ENCODE measurements at places on chromosomes 16 and 17.

GRCh38 chr16:68401871-68402747 lies 46.2 kb downstream of the SMPD3 start:
- peaks cover 19% of the 10 kb centered on the region for H3K4me1 ChIP-seq
- no peaks in the 10 kb centered on the region for H3K36me3 ChIP-seq
- DNase-seq, result no peak
- H3K27ac ChIP-seq, result no peak overlapping the region

DNA sequence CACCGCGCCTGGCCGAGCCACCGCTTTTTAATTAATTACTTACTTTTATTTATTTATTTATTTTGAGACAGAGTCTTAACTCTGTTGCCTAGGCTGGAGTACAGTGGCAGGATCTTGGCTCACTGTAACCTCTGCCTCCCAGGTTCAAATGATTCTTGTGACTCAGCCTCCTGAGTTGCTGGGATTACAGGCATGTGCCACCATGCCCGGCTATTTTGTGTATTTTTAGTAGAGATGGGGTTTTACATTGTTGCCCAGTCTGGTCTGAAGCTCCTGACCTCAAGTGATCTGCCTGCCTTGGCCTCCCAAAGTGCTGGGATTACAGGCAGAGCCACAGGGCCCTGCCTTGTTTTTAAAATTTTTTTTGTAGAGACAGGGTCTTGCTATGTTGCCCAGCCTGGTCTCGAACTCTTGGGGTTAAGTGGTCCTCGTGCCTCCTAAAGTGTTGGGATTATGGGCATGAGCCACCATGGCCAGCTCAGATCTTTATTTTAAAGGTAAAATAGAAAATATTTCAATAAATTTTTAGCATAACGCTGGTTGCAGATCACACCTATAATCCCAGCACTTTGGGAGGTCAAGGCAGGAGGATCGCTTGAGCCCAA lies 18.3 kb upstream of the NUDT16L1 start:
- no peak overlapping the region for H3K27ac ChIP-seq
- no peaks in the 10 kb centered on the region for H3K4me1 ChIP-seq
- no peaks in the 10 kb centered on the region for H3K27me3 ChIP-seq
- H3K4me3 ChIP-seq, result no peak overlapping the region

DNA sequence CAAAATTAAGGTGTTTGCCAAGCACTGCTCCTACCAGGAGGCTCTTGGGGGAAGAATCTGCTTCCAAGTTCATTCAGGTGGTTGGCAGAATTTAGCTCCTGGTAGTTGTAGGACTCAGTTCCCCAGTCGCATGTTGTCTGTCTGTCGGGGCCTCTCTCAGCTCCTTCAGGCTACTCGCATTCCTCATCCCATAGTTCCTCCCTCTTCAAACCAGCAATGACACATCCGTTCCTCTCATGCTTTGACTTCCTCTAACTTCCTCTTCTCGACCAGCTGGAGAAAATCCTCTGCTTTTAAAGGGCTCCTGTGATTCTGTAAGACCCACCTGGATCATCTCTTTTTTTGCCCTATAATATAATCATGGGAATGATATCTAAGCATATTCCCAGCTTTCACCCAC lies 108.1 kb downstream of the PMP22 start:
- H3K4me1 ChIP-seq, result peaks cover 11% of the 10 kb centered on the region
- no peak overlapping the region for H3K4me3 ChIP-seq
- H3K36me3 ChIP-seq, result no peaks in the 10 kb centered on the region
- no peaks in the 10 kb centered on the region for H3K27me3 ChIP-seq
- H3K27ac ChIP-seq, result no peak overlapping the region

DNA sequence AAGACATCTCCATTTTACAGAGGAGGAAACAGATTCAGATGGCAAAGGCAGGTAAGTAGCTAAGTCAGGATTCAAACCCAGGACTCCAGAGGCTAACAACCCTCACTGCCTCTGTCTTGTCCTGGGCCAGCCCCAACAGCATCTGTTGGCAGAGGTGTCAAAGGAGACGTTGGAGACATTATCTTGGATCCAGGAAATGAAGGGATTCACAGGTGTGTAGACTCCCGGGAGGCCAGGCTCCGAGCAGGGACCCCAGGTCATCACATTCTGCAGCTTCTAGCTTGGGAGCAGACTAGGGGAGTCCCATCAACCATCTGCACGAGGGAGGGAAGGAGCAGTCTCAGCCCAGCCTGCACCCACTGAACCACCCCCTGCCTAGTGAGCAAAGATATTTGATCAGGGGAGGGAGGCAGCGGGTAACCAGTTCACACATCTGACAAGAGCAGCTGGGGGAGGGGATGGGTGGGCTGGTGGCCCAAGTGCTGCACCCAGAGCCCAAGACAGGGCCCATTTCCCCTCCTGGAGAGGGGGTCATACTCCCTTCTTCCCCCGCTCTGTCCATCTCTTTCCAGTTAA lies 1.0 kb upstream of the B9D1 start:
- no peak for DNase-seq
- H3K27ac ChIP-seq, result no peak overlapping the region
- no peaks in the 10 kb centered on the region for H3K27me3 ChIP-seq
- no peak overlapping the region for H3K4me3 ChIP-seq
- H3K36me3 ChIP-seq, result no peaks in the 10 kb centered on the region

- peak; percentile 88 for DNase-seq
- no peak overlapping the region for H3K4me3 ChIP-seq
- H3K27me3 ChIP-seq, result peaks cover 30% of the 10 kb centered on the region
Measured at GRCh38 chr17:57874434-57875289, 24.8 kb upstream of the MRPS23 start.

DNA sequence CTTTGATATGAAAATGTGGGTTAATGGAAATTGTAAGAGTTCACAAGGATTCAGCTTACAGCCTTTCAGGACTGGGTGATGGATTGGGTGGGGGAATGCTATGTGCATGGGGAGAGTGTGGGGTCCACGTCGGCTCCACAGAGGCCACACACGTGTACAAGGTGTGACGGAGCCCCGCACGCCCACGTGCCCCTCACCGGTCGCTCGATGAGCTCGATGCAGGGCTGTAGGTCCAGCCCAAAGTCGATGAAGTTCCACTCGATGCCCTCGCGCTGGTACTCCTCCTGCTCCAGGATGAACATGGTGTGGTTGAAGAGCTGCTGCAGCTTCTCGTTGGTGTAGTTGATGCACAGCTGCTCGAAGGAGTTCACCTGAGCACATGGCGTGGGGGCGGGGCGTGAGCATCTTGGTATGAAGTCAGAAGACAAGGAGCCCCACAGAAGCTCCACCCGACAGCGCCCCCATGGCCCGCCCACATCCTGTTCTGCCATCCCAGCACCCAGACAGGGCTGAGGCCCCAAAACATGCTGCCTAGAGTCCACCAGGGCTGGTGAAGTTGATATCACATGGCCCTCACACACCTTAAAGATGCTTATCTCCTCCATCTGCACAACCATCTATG lies 99.1 kb downstream of the MYH11 start:
- no peaks in the 10 kb centered on the region for H3K27me3 ChIP-seq
- no peaks in the 10 kb centered on the region for H3K36me3 ChIP-seq
- DNase-seq, result no peak
- H3K4me3 ChIP-seq, result no peak overlapping the region

DNA sequence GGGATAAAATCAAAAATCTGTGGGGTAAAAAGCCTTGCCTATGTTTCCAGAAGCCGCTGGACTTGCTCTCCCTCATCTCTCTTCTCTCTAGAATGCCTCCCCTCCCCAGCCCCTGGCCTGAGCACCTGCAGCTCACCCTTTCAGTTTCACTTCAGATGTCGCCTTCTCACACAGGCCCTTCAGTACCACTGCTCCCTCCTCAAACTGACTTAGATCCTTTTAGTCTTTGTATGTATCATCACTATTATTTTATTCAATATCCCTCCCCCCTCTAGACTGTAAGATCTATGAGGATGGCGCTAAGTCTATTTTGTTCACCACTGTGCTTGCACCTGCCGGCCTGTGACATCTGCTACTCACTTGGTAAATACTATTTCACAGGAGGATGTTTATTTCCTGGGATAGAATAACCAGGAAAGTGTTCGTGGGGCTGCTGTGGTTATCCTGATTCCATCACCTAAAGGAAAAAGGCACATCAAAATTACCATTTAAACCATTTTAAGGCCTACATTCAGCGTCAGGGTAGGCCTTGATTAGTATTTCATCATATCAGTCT lies 122.3 kb downstream of the MRTFB start:
- no peak for DNase-seq
- no peaks in the 10 kb centered on the region for H3K27me3 ChIP-seq
- peaks cover 5% of the 10 kb centered on the region for H3K36me3 ChIP-seq
- no peak overlapping the region for H3K4me3 ChIP-seq

DNA sequence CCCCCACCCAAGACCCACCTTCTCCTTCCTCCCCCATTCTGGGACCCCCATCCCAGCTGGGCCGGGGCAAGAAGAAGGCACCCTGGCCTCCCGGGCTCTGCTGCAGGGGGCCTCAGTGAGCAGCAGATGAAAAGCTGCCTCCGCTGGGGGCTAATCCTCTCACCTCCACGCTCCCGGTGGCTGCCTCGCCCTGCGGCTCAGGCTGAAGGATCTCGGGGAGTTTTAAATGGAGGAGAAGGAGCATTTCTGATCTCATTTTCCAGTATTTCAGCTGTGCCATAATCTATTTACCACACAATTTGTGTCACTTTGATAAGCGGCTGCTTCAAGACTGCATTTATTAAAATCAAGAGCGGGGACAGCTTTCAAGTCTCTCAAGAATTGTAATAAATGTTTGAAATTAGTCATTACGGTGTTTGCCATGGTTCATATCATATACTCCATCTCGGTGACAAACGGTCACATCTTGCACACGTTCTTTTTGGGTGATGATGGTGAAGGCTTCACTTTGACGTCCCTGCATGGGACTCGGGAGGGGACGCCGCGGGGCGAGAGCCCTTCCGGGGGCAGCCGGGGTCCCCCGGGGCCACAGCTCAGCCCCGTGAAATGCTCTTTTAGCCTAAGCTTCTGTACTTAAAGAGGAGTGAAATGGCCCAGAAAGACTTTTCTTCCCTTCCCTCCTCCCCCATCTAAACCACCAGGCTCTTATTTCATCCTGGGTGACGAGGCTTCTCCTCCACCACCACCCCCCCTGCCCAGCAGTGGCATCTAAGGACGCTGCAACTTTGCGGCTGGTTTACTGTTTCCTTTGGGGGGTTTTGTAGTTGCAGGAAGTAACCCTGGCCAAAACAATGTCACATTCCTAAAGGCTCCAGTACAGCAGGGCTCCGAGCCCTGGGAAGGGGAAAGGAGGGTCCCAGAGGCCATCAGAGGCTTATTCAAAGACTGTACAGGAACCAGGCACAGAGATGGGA lies 313.1 kb upstream of the TNRC6C start:
- no peak overlapping the region for H3K27ac ChIP-seq
- DNase-seq, result peak; percentile 67
- no peak overlapping the region for H3K4me3 ChIP-seq

GRCh38 chr17:8904686-8905085 lies 37.2 kb upstream of the PIK3R6 start:
- H3K27ac ChIP-seq, result no peak overlapping the region
- H3K27me3 ChIP-seq, result no peaks in the 10 kb centered on the region
- H3K4me1 ChIP-seq, result no peaks in the 10 kb centered on the region
- no peak overlapping the region for H3K4me3 ChIP-seq
- DNase-seq, result no peak

DNA sequence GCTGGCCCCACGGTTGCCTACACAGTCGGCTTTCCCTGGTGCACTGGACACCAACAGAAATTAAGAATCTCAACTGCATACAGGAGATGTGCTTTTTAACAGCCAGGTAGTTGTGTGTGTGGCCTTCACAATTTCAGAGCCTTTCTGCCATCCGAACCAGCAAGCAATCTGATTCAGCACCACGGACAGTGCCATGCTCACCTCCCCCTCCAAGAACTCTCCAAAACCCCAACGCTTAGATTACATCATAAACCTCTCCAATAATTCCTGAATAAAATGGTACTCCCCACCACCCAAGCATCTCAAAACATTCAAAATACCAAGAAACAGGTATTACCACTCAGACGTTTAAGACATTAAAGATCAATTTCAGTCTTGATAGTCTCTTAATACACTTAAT lies 31.8 kb downstream of the USP7 start:
- no peaks in the 10 kb centered on the region for H3K27me3 ChIP-seq
- no peak overlapping the region for H3K4me3 ChIP-seq
- peaks cover 3% of the 10 kb centered on the region for H3K4me1 ChIP-seq
- no peaks in the 10 kb centered on the region for H3K36me3 ChIP-seq

All from neural progenitor cell (in vitro differentiated cells).